ENCODE measurements at places on chromosomes 7 and 10.

GRCh38 chr10:200405-200804 is 65.2 kb downstream of the ZMYND11 start:
- no peak for DNase-seq

DNA sequence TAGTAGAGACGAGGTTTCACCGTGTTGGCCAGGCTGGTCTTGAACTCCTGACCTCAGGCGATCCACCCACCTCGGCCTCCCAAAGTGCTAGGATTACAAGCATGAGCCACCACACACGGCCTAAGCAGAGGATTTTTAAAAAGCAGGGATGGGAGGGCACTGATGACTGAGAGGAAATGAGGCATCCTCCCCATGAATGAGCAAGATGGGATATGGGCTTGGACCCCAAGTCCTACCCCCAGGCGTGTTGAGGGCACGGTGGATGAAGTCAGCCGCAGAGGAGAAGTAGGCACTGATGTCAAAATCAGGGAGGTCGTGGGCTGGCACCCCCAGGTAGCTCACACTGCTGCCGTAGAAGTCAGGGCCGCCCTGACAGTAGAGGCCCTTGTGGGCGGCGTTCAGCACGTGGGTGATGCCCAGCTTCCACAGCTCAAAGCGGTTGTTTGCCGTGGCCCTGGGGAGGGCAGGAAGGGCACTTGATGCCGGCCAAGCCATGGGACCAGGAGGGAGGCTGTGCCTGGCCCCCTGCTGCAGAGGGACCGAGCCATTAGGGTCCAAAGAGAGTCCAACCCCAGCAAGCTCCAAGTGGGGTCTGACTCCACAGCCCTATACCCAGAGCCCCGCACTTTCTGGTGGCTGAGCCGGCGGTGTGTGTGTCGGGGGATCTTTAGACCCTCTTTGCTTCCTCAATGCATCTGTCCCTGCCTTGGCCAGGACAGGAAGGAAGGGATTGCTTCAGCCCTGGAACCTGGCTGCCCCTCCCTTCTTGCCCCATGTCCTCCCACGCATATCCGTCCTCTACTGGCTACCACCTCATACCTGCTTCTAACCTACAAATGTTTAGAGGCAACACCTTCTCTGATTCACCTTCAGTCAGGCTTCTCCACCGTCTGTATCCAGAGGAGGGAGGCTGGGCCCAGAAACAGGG is 3.4 kb upstream of the SAMD8 start:
- no peak for DNase-seq

- no peak for DNase-seq
Measured at GRCh38 chr10:67262675-67263074, 336.8 kb downstream of the LRRTM3 start.

GRCh38 chr10:43691485-43691884 is 42.8 kb upstream of the ZNF32 start:
- no peak for DNase-seq

DNA sequence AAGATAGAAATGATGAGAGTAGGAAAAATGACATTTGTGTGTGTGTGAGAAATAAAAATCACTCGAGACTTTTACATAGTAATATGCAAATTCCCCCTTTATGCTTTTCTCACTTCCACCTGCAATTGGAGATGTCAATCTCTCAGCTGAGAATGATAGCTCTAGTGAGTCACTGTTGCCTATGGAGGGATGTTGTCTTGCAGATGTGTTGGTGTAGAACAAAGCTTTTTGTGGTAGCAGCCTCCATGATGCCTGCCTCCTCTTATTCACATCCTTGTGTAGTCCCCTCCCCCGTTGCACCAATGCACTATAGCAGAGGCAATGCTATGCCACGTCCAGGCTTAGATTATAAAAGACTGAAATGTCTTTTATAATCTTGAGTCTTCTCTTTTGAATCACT is 33.8 kb downstream of the SPAG6 start:
- peak; percentile 64 for DNase-seq

DNA sequence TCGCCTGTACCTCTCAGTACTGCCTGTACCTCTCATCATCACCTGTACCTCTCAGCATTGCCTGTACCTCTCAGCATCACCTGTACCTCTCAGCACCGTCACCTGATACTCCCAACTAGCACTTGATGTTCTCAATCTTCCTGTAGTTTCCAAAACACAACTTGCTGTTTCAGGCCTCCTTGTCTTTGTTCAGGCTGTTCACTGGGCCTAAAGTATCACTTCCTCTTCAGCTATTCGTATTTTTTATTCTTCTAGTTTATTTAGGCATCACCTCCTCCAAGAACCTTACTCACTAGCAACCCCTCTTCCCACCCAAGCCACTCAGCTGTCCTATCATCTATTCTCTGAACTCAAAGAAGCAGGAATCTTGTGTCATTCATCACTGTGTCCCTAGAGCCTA is 24.1 kb downstream of the OR6B1 start:
- no peak for DNase-seq

- DNase-seq, result no peak
Measured at GRCh38 chr10:34736976-34737771, 77.9 kb downstream of the PARD3 start.

GRCh38 chr7:132307465-132307864 is 268.8 kb downstream of the PLXNA4 start:
- no peak for DNase-seq

DNA sequence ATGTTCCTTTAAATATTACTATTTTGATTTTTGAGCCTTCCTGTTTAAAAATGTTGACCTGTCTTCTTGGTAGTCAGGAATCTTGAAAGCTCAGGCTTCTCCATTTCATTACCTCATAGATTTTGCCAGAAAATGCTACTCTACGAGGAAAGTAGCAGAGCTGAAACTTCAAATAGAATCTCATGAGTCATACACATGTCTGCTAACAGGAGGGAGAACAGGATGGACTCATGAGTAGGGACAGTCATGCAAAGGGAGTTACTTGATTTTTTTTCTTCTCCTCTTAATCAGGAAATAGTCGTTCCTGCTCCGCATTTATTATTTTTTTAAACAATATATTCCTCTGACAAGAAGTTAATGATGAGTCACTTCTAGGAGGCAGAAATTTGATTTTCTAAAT is 37.0 kb upstream of the MINDY3 start:
- DNase-seq, result no peak

DNA sequence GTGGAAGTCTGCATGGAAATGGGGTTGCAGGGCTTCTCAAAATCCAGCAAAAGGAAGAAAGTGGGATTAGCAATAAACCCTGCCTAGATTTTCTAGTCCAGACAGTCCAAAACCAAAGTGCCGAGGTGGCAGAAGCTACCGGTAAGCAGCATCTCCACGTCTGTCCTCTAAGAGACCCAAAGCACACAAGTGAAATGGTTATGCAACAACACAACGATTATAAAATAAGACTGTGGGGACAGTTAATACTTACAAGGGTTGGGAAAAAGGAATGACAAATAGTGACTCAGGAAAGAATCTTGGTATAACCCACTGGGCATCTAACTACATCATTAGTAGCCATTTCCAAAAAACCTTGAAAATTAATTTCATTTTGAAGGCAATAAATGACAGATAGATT is 24.7 kb downstream of the CREB3L2 start:
- no peak for DNase-seq
